ENCODE measurements at places on chromosomes 13 and 19. TPM values are rescaled to one million over a fixed set of nuclear protein-coding genes. Genes with fewer than 3 reads are reported as not detected.

PROZ gene
- not detected for total RNA-seq

ZNF177 gene
- 2.6 TPM for total RNA-seq

PLIN4 gene
- total RNA-seq = 0.96 TPM

CEACAM8 gene
- not detected for total RNA-seq

ZNF763 gene
- 0.13 TPM for total RNA-seq

DPY19L3 gene
- total RNA-seq = 15.9 TPM

S1PR4 gene
- not detected for total RNA-seq

CDX2 gene
- not detected for total RNA-seq

ANKRD27 gene
- 20.7 TPM for total RNA-seq

HSD17B14 gene
- total RNA-seq = 4.6 TPM

GRIN3B gene
- 2.0 TPM for total RNA-seq

CYP2A7 gene
- total RNA-seq = not detected

CDK8 gene
- 17.3 TPM for total RNA-seq

ATP7B gene
- 3.1 TPM for total RNA-seq

PSPN gene
- total RNA-seq = 1.4 TPM

ATP4B gene
- not detected for total RNA-seq

PCDH9 gene
- 8.7 TPM for total RNA-seq

C13orf46 gene
- under 0.01 TPM for total RNA-seq

CEACAM7 gene
- not detected for total RNA-seq

PSG11 gene
- total RNA-seq = not detected

CBY2 gene
- total RNA-seq = not detected

ZNF578 gene
- total RNA-seq = 2.2 TPM

LGALS4 gene
- not detected for total RNA-seq

PSG6 gene
- not detected for total RNA-seq

TGFBR3L gene
- total RNA-seq = 6.3 TPM

Data from epithelial cell of alveolus of lung (primary cell).